CD4-positive, alpha-beta T cell (primary cell): ENCODE measurements at places on chromosomes 4 and X. TPM values are rescaled to one million over a fixed set of nuclear protein-coding genes. Genes with fewer than 3 reads are reported as not detected.

MXRA5 gene
- not detected for total RNA-seq

- H3K36me3 ChIP-seq = peaks cover 11% of the 10 kb centered on the region
- no peaks in the 10 kb centered on the region for H3K27me3 ChIP-seq
- no peak for DNase-seq
- H3K4me3 ChIP-seq = no peak overlapping the region
- H3K4me1 ChIP-seq = no peaks in the 10 kb centered on the region
These were observed 84.2 kb downstream of the GPR143 start for GRCh38 chrX:9681422-9681821.

DNA sequence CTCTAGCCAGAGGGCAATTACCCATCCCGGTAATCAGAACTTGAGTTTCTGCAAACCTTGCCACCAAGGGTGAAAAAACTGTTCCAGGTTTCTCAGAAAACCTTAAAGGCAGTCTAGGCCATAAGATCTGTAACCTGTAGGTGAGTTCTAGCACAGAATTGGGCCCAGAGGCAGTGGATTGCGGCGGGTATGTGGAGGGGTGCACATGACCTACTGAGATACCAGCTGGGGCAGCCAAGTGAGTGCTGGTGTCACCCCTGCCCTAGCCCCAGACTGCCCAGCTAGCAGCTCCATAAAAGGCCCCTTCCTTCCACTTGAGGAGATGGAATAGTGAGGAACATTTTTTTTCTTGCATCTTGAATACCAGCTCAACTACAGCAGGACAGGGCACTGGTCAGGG is 176.7 kb downstream of the SMARCA1 start:
- H3K4me1 ChIP-seq = no peaks in the 10 kb centered on the region
- no peaks in the 10 kb centered on the region for H3K27me3 ChIP-seq
- no peak overlapping the region for H3K27ac ChIP-seq
- no peak for DNase-seq
- H3K36me3 ChIP-seq = no peaks in the 10 kb centered on the region

DNA sequence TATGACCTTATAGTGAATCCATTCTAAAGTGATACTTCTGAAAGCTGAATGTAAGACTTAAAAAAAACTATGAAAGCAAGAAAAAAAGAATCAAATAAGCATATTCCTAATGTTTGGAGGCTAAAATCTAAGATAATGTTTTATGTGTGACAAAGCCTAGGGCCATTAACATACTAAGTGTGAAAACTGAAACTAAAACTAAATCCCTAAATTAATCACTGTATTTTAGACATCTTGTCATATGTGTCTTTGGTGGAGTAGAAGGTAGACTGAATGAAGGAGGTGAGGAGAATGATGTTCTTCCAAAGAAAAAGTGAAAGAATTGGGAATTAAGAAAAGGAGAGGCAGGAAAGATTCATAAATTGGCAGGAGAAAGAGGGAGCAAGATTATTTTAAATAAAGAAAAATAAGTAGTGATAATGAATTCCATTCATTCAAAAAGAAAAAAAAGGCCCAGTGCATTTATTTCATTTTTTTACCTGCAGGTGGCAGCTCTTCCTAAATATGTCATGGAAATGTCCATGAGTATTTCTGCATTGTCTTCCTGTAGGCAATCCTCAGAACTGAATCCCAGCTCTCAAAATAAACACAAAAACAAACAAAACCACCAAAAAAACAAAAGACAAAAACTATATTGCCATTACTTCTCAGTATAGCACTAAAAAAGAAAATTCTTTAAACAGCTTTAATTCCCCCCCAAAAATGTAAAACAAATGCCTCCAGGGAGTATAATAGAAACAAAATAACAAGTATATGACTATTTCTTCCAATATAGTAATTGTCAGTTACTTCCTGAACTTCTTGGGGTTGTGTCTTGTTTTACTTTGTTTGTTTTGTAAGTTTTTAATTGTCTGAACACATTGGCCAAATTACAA is 17.0 kb upstream of the AP1AR start:
- DNase-seq = no peak
- H3K4me3 ChIP-seq = no peak overlapping the region

- peaks cover 5% of the 10 kb centered on the region for H3K36me3 ChIP-seq
- H3K4me3 ChIP-seq = no peak overlapping the region
- no peaks in the 10 kb centered on the region for H3K27me3 ChIP-seq
- H3K27ac ChIP-seq = no peak overlapping the region
- no peak for DNase-seq
- peaks cover 16% of the 10 kb centered on the region for H3K4me1 ChIP-seq
These were observed 130.3 kb downstream of the DIPK2B start for GRCh38 chrX:45070116-45071007.

- DNase-seq = no peak
- no peak overlapping the region for H3K27ac ChIP-seq
- no peaks in the 10 kb centered on the region for H3K27me3 ChIP-seq
- no peaks in the 10 kb centered on the region for H3K36me3 ChIP-seq
- H3K4me1 ChIP-seq = no peaks in the 10 kb centered on the region
- H3K4me3 ChIP-seq = no peak overlapping the region
These were observed 80.0 kb downstream of the GLRA3 start for GRCh38 chr4:174749091-174749490.

DNA sequence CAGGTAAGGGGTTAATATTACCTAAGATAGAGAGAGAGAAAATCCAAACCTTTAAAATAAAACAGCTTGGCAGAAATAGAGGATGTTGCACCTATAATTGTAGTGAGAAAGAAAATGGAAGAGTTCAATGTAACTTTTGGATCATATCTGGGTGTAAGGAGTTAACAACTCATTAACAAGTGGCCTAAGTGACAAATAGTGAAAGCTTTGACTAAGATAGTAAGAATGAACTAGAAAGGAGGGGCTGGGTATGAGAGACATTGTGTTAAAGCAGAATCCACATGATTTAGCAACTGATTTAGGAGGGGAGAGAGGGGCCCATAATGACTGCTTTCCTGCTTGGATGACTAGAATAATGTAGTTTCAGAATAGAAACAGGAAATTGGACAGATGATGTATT is 761.0 kb downstream of the IL1RAPL1 start:
- no peak overlapping the region for H3K4me3 ChIP-seq
- no peak overlapping the region for H3K27ac ChIP-seq
- H3K36me3 ChIP-seq = no peaks in the 10 kb centered on the region
- no peaks in the 10 kb centered on the region for H3K4me1 ChIP-seq
- no peaks in the 10 kb centered on the region for H3K27me3 ChIP-seq
- no peak for DNase-seq

DNA sequence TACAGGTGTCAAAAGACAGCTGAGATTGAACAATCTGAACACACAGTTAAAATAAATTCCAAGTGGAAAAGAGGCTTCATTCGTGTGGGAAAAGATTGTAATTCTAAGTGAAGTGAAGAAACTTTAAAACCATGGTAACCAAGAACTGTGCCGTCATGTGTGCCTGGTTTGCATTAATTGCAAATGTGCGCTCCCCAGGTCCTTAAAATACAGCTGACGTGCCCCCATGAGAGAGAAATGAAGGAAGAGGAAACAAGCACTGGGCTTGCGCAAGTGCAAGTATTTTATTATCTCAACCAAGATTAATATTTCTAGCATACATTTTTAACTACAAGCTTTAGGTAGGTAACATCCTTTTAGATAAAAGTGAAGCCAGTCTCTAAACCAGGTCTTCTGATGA is 92.5 kb downstream of the PARM1 start:
- H3K36me3 ChIP-seq = no peaks in the 10 kb centered on the region
- H3K27me3 ChIP-seq = no peaks in the 10 kb centered on the region
- H3K4me3 ChIP-seq = no peak overlapping the region
- no peaks in the 10 kb centered on the region for H3K4me1 ChIP-seq
- no peak overlapping the region for H3K27ac ChIP-seq
- no peak for DNase-seq

GRCh38 chr4:73723928-73724327 is 16.4 kb upstream of the CXCL8 start:
- H3K36me3 ChIP-seq = no peaks in the 10 kb centered on the region
- no peak overlapping the region for H3K27ac ChIP-seq
- DNase-seq = no peak

GRCh38 chr4:103054030-103054429 is 22.5 kb downstream of the SLC9B2 start:
- no peaks in the 10 kb centered on the region for H3K27me3 ChIP-seq
- no peak for DNase-seq
- no peaks in the 10 kb centered on the region for H3K4me1 ChIP-seq
- no peak overlapping the region for H3K4me3 ChIP-seq
- H3K36me3 ChIP-seq = peaks cover 10% of the 10 kb centered on the region
